MCF 10A (cell line): ENCODE measurements at places on chromosomes 4 and X.
A peak's percentile ranks its signal among the peaks of the same experiment; 100 is the strongest.

- H3K36me3 ChIP-seq, result no peaks in the 10 kb centered on the region
- H3K27me3 ChIP-seq, result peaks cover 14% of the 10 kb centered on the region
- H3K4me1 ChIP-seq, result no peaks in the 10 kb centered on the region
- H3K4me3 ChIP-seq, result no peak overlapping the region
Measured at GRCh38 chr4:16875487-16875886, 23.0 kb downstream of the LDB2 start.

DNA sequence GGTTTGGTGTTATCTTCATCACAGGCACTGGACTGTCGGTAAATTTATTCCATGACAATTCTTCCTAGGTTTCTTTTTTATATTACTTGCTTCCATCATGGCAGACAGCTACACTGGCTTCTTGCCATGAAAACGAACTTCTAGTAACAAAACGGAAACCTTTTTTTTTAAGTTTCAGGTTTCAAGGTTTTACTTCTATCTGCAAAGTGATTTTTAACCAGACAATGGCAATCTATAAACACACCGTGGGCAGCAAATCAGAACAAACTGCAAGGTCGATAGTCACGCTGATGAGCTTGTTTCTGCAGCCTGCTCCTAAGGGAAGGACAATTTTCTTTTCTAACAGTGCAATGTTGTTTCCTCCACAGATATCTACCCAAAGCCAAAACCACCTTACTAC is 29.9 kb downstream of the XG start:
- no peaks in the 10 kb centered on the region for H3K27me3 ChIP-seq
- H3K4me1 ChIP-seq, result peaks cover 5% of the 10 kb centered on the region
- DNase-seq, result no peak
- H3K36me3 ChIP-seq, result peaks cover 5% of the 10 kb centered on the region
- no peak overlapping the region for H3K27ac ChIP-seq
- H3K4me3 ChIP-seq, result no peak overlapping the region

GRCh38 chr4:38618505-38618904 is 45.5 kb upstream of the KLF3 start:
- H3K27ac ChIP-seq, result no peak overlapping the region
- peaks cover 34% of the 10 kb centered on the region for H3K4me1 ChIP-seq
- no peaks in the 10 kb centered on the region for H3K27me3 ChIP-seq
- H3K4me3 ChIP-seq, result no peak overlapping the region
- no peaks in the 10 kb centered on the region for H3K36me3 ChIP-seq
- DNase-seq, result no peak

DNA sequence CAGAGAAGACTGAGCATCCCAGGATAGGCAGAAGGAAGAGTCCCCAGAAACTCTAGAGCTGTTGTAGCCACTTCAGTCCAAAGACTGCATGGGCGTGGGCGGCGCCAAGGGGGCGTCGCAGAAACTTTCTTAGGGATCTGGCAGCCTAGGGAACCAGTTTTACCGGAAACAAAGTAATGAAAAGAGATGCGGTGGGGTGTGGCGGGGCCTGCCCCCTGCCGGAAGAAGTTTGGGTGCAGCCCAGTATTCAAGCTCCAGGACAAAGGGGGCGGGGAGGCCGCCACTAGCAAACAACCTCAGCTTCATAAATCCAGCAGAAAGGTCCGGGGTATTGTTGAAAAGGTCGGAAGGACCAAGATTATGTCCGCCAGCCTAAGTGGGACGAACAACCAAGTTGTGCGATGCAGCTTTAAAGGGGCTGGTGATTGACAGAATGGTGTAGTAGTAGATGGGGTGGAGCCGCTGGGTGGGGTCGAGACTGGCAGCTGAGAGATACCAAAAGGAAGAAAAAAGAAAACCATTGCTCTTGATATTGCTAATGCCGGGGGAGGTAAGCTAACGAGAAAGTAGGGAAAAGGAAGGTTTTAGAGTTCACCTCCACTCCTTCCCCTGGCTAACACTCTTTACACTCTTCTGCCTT is 190.5 kb downstream of the RRAGB start:
- peak; percentile 3 for DNase-seq
- peak overlapping the region; percentile 2 for H3K27ac ChIP-seq
- H3K36me3 ChIP-seq, result no peaks in the 10 kb centered on the region
- peak overlapping the region; percentile 55 for H3K4me3 ChIP-seq
- peaks cover 38% of the 10 kb centered on the region for H3K27me3 ChIP-seq
